Thoracic aorta (tissue), 2 donors: ENCODE measurements at places on chromosomes 11 and 22. TPM values are rescaled to one million over a fixed set of nuclear protein-coding genes. Genes with fewer than 3 reads are reported as not detected.

LIF gene
- 11.3 TPM for total RNA-seq

DNA sequence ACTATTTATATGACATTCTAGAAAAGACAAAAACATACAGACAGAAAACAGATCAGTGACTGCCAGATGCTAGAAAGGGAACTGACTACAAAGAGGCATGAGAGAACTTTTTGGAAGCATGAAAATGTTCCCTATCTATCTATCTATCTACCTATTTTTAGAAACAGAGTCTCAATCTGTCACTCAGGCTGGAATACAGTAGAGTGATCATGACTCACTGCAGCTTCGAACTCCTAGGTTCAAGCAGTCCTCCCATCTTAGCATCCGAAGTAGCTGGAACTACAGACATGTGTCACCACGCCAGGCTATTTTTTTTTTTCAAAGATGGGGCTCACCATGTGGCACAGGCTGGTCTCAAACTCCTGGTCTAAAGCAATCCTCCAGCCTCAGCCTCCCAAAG is 6.9 kb downstream of the SBF2 start:
- peaks cover 10% of the 10 kb centered on the region for H3K4me1 ChIP-seq
- H3K36me3 ChIP-seq, result no peaks in the 10 kb centered on the region
- no peak overlapping the region for H3K4me3 ChIP-seq

GRCh38 chr11:130601141-130601540 is 152.7 kb downstream of the ADAMTS15 start:
- DNase-seq, result no peak
- H3K27ac ChIP-seq, result no peak overlapping the region
- no peaks in the 10 kb centered on the region for H3K4me1 ChIP-seq
- H3K27me3 ChIP-seq, result no peaks in the 10 kb centered on the region
- no peak overlapping the region for H3K4me3 ChIP-seq

- H3K27me3 ChIP-seq, result no peaks in the 10 kb centered on the region
- DNase-seq, result no peak
- H3K4me3 ChIP-seq, result no peak overlapping the region
- H3K27ac ChIP-seq, result no peak overlapping the region
- no peaks in the 10 kb centered on the region for H3K4me1 ChIP-seq
These were observed 23.0 kb downstream of the SHANK3 start for GRCh38 chr22:50695421-50696250.

DNA sequence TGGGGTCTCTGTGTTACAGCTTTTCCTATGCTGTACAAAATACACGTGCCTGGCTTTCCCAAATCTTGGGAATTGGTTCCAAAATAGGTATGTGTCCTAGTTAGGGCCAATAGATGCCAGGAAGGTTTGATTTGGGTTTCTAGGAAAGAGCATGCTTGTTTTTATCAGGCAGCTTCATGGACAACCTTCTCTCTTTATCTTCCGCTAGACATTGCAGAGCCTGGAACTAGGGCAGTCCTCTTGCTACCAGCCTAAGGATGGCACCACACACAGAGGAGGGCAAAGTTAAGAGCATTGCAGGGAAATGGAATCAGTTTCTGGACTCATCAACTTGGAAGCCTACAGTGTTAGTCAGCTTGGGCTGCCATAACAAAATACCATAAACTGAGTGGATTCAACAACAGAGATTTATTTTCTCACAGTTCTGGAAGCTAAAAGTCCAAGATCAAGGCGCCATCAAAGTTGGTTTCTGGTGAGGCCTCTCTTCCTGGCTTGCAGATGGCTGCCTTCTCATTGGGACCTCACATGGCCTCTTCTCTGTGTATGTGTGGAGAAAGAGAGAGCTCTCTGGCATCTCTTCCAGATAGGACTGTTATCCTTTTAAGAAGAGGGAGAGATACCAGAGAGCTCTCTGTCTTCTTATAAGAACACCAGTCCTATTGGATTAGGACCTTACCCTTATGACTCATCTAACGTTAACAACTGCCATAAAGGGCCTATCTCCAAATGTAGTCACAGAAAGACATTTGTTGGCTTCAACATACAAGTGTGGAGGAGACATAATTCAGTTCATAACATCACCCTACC is 27.3 kb upstream of the CREB3L1 start:
- H3K4me3 ChIP-seq, result no peak overlapping the region
- H3K27ac ChIP-seq, result no peak overlapping the region
- no peaks in the 10 kb centered on the region for H3K4me1 ChIP-seq
- no peaks in the 10 kb centered on the region for H3K36me3 ChIP-seq
- no peaks in the 10 kb centered on the region for H3K27me3 ChIP-seq

DNA sequence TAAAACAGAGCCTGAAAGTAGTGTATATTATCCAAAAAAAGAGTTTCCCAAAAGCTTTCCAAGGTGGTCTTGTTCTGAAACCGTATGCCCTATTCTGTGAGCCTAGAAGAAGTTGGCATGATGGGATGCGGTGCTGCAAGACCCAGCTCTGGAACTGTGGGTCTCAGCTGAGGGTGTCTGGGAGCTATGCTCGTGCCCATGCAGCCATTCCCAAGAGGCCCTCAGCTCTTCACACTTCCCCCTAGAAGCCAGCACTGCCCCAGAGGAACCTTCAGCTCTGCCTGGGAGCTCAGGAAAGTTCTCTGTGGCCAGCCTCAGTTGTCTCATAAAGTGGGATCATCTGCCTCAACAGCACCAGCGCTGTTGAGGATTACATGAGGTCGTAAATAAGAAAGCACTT is 6.4 kb upstream of the SYT12 start:
- no peaks in the 10 kb centered on the region for H3K36me3 ChIP-seq
- DNase-seq, result no peak
- no peaks in the 10 kb centered on the region for H3K4me1 ChIP-seq

DNA sequence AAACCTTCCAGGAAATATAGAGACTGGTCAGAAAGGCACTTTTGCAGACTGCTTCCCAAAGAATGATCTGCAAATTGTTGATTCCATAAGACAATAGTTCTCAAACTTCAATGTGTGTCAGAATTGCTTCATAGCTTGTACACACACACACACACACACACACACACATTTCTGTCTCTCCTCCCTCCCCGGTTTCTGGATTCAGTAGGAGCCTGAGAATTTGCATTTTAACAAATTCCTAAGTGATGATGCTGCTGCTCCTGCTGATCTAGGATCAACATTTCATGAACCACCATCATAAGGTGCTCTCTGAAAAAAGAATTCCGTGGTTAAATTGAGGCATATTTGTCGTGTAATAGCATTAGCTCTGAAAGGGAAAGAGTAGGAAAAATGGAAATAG is 35.3 kb upstream of the FZD4 start:
- no peak overlapping the region for H3K4me3 ChIP-seq
- no peaks in the 10 kb centered on the region for H3K4me1 ChIP-seq
- no peaks in the 10 kb centered on the region for H3K27me3 ChIP-seq
- no peak overlapping the region for H3K27ac ChIP-seq
- H3K36me3 ChIP-seq, result no peaks in the 10 kb centered on the region

OR51G1 gene
- total RNA-seq, result not detected

DNA sequence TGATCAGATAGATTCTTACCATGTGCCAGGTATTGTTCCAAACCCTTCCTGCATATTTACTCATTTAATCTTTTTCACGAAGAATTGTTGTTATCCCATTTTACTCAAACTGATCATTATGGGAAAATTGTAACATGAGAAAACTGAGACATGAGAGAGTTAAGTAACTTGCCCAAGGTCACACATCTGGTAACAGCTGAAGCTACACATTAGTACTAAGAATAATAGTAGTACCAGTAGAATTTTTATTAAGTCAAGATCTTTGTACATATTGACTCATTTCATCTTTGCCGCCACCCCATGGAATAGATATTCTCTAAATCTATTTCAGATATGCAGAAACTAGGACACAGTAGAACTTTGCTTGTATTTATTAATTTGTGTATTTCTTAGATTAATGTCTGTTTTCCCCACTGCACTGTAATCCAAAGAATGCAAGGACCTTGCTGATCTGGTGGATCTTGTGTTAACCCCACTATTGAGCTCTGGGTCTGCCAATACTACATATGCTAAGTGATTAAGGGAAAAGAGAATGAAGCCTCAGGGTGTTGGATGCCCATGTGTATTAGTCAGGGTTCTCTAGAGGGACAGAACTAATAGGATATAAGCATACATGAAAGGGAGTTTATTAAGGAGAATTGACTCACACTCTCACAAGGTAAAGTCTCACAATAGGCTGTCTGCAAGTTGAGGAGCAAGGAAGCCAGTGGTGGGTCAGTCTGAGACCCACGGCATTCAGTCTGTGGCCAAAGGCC is 72.8 kb downstream of the PARVA start:
- peaks cover 26% of the 10 kb centered on the region for H3K4me1 ChIP-seq
- no peaks in the 10 kb centered on the region for H3K36me3 ChIP-seq
- H3K27me3 ChIP-seq, result no peaks in the 10 kb centered on the region
- no peak overlapping the region for H3K27ac ChIP-seq
- no peak for DNase-seq

- no peak overlapping the region for H3K27ac ChIP-seq
- no peaks in the 10 kb centered on the region for H3K36me3 ChIP-seq
- no peaks in the 10 kb centered on the region for H3K27me3 ChIP-seq
- DNase-seq, result no peak
- no peak overlapping the region for H3K4me3 ChIP-seq
These were observed 57.4 kb downstream of the CHST1 start for GRCh38 chr11:45607995-45608394.

DNA sequence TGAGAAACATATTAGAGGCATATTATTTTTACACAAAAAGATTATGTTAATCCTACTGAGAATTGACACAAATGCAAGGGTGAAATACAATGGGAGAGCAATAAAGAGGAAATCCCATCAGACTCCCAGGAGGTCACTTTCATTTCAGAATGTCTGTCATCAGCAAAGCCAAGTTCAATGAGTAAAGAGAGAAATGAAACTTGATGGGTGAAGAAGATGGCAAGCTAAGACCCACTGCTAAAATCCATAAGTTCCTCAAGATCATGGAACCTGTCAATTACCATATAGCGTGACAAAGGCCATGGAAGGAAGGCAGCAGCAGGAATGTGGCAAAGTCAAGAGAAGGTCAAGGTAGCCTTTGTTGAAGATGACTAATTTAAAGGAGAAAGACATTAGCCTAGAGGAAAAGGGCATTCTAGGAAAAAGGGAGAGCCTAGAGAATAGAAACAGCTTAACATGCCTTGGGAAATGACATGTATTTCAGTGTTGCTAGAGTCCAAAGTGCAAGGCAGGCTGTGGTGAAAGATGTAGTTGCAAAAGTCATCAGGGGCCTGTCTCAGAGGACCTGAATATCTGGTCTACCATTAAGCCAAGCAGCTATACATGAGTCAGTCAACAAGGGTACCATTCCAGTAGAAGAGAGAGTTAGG is 43.1 kb downstream of the FAM168A start:
- no peak overlapping the region for H3K27ac ChIP-seq
- no peak for DNase-seq
- no peak overlapping the region for H3K4me3 ChIP-seq
- peaks cover 3% of the 10 kb centered on the region for H3K4me1 ChIP-seq
- no peaks in the 10 kb centered on the region for H3K36me3 ChIP-seq
- H3K27me3 ChIP-seq, result no peaks in the 10 kb centered on the region

DNA sequence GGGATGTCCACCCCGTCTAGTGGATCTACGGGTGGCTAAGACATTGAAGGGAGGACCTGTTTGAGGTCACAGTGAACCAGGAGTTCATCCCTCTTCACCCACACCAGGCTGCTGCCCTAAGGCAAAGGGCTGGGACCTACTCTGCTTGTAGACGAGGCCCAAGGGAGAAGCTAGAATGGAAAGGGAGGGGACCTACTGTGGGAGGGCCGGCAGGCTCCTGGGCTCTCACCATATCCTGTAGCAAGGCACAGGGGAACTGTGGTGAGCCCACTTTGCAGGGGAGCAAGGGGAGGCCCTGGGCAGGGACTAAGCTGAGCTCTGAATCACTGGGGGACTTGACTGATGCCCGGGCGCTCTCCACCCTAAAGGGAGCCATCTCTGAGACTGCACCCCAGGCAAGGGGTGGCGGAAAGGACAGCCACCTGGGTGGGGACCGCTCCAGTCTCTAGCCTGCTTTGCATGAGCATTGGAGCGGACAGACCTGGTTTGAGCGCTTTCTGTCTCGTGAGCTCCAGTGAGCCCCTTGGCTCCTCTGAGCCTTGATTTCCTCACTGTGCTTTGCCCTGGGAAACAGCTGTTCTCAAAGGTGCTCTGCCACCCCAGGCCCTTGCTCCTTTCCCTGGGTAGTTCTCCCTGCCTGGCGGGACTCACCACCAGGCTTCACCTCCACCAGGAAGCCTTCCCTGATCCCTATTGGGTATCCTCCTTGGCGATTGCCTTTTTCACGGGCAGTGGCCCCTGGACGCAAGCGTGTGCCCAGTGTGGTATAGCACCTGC is 24.2 kb downstream of the PARVG start:
- H3K4me1 ChIP-seq, result peaks cover 17% of the 10 kb centered on the region
- no peaks in the 10 kb centered on the region for H3K36me3 ChIP-seq
- H3K27me3 ChIP-seq, result no peaks in the 10 kb centered on the region
- no peak for DNase-seq
- no peak overlapping the region for H3K4me3 ChIP-seq

ZNF215 gene
- total RNA-seq, result 1.8 TPM

DNA sequence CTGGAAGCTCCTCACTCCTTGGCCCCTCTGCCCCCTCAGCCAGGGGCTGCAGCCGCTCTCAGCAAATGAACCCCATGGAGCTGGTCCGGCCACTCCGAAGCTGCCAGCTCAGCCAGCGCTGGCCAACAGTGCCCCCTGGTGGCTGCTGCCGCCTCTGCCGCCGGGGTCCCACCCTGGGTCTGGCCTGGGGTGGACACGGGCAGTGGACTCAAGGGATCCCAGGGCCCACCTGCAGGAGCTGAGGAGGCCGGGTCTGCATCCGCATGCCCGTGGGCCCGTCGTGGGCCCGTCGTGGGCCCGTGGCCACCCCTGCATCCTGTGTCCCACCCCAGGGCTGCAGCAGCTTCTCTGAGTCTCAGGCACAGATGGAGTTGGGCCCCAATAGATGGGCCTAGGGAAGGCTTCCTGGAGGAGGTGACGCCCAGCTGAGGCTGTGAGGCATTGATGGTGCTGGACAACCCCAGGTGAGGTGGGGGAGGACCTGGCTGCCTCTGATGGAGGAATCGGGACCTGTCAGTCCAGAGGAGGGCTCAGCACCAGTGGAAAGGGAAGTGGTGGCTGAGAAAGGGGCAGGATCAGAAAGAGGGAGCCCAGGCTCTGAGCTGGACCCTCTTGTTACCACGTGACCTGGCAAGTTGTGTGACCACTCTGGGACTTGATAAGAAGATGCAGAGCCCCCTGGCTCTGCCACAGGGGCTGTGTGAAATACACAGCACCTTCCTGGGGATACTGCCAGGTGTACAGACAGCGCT is 522.3 kb downstream of the BRD1 start:
- no peaks in the 10 kb centered on the region for H3K4me1 ChIP-seq
- H3K4me3 ChIP-seq, result peak overlapping the region; percentile 40
- no peak for DNase-seq
- no peaks in the 10 kb centered on the region for H3K27me3 ChIP-seq
- no peak overlapping the region for H3K27ac ChIP-seq
- H3K36me3 ChIP-seq, result no peaks in the 10 kb centered on the region

KCNE3 gene
- 8.3 TPM for total RNA-seq
